ENCODE measurements at places on chromosomes 7 and 10. TPM values are rescaled to one million over a fixed set of nuclear protein-coding genes. Genes with fewer than 3 reads are reported as not detected.

The PTPRE gene
- 5.0 TPM for total RNA-seq

The GIMAP4 gene
- not detected for total RNA-seq

The JAKMIP3 gene
- 0.92 TPM for total RNA-seq

The NXPH1 gene
- not detected for total RNA-seq

The SPDYE11 gene
- total RNA-seq: not detected

The ERLIN1 gene
- total RNA-seq: 15.1 TPM

The TMEM213 gene
- total RNA-seq: not detected

The GSDME gene
- 12.0 TPM for total RNA-seq

The VAX1 gene
- 0.98 TPM for total RNA-seq

The METTL27 gene
- total RNA-seq: 0.35 TPM

The TMEM270 gene
- total RNA-seq: not detected

The LEP gene
- total RNA-seq: not detected

The FAM25A gene
- total RNA-seq: 11.4 TPM

The EGR2 gene
- 2.7 TPM for total RNA-seq

The IRF5 gene
- total RNA-seq: 15.3 TPM

The CALHM1 gene
- not detected for total RNA-seq

The TFR2 gene
- not detected for total RNA-seq

The HOXA3 gene
- 13.8 TPM for total RNA-seq

The TBXAS1 gene
- 21.8 TPM for total RNA-seq

The SLC18A3 gene
- not detected for total RNA-seq

The CXCL12 gene
- 0.12 TPM for total RNA-seq

The NPSR1 gene
- total RNA-seq: not detected

The LRRTM3 gene
- 0.12 TPM for total RNA-seq

The RELN gene
- total RNA-seq: 15.8 TPM

The CPA1 gene
- total RNA-seq: not detected

The VPS37D gene
- 7.7 TPM for total RNA-seq

The OPN4 gene
- total RNA-seq: not detected

The NPY4R gene
- not detected for total RNA-seq

Data from PC-3 (cell line).